ENCODE measurements at places on chromosomes 13 and 19.

- DNase-seq, result no peak
These were observed 7.0 kb downstream of the KLF5 start for GRCh38 chr13:73065665-73066340.

- peak; percentile 39 for DNase-seq
These were observed 530.0 kb downstream of the PCDH9 start for GRCh38 chr13:66700117-66700601.

DNA sequence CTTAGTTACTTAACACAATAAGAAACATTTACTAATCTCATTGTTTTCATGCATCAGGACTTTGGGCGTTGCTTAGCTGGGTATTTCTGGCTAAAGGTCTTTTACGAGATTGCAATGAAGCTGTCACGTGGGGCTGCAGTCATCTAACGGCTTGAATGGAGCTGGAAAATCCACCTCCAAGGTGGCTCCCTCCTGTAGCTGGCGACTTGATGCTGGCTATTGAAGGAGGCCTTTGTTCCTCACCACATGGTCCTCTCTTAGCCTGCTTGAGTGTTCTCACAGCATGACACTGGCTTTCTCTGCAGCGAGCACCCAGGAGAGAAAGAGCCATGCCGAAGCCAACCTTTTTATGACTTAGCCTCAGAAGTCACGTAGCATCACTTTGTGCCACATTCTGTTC lies 92.0 kb downstream of the NHLRC3 start:
- DNase-seq, result no peak

GRCh38 chr13:79973533-79973963 lies 367.4 kb downstream of the SPRY2 start:
- no peak for DNase-seq

DNA sequence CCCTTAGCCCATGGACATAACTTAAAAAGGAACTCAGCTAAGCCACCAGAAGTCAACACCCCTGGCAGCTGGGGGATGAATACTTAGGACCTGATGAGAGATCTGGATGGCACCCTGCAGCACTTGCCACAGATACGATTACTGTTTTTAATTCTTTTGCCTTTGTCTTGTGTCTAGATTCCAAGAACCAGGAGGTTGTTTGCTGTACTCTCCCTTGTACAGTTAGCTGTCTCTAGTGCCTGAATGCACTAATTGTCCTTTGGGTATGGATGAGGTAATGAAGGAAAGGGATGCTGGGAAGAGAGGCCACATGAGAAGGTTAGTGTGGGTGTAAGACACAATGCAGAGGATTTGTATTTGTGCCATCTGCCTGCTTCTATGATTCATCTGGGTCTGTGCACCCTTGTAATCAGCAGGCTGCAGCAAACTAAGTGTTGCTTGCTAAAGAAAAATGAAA lies 385.8 kb downstream of the KCNRG start:
- no peak for DNase-seq

- DNase-seq, result no peak
These were observed 20.9 kb downstream of the ZNF536 start for GRCh38 chr19:30393046-30393445.

GRCh38 chr13:71621174-71622124 lies 245.6 kb downstream of the DACH1 start:
- no peak for DNase-seq

GRCh38 chr19:44905437-44906160 lies at the start of gene APOE:
Gene APOE (plus strand): TSS chr19:44905796. CDS start chr19:44906625, 829 bp downstream.
- DNase-seq, result no peak

- DNase-seq, result no peak
These were observed 9.9 kb upstream of the C5AR2 start for GRCh38 chr19:47322058-47322457.

DNA sequence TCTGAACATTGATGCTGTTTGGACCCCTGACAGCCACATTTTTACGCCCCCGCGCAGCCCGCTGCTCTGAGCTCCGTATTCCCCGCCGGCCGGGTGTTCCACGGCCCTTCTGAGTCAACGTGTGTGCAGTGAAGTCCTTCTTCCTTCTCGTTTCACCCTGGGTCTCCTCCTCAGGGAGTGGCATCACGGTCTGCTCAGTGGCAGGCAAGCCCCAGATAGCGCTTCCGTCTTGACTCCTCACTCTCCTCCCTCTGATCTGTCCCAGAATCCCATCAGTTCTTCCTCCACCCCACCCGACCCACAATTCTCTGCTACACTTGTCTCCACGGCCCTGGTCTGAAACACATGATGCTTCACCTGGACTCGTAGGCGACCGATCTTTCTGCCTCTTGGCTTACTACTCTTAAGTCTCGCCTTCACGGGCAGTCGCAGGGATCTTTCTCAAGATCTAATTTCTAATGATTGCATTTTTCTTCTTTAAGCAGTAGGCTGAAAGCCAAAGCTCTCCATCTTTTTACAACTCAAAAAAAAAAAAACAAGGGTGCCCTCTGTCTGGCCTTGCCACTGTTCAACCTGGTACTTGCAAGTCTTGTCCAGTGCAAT lies 33.9 kb downstream of the CCNE1 start:
- no peak for DNase-seq

GRCh38 chr19:41161903-41162302 lies 31.1 kb upstream of the CYP2S1 start:
- DNase-seq, result no peak

DNA sequence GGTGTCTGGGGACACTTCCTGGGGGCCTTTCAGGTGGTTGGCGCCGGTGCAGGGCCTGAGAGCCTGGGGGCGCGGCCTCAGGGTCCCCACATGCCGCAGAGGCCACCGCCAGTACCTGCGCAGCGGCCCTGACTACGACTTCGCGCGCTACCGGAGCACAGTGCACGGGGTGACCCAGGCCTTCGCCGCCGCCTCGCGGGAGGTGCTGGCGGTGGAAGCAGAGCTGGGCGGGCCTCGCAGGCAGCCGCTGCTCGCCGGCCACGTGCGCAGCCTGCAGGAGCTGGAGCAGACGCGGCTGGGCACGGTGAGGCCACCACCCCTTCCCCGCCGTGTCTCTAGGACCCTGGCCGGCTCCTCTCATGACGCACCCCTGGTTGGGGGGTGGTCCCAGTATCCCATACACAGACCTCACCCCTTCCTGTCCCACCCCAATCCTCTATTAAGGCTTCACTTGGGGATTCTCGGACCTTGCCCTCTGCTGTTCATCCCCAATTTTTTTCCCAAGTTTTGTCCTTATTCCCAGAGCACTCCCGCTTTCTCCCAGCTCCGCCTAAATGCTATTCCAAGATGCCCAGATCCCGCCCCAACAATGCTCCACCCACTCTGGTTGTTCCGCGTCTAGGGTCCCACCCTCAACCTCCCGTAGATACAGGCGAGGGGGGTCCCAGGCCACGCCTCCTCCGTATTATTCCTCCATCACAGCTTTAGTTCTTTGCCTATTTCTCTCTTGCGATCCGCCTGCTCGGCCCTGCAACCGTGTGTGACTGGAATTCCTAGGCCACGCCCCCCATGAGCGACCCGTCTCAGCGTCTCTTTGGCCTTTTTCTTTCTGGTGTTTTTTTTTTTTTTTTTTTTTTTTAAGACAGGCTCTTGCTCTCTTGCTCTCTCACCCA lies 1.0 kb downstream of the REX1BD start:
- no peak for DNase-seq

GRCh38 chr13:30107521-30108136 lies 199.7 kb downstream of the KATNAL1 start:
- no peak for DNase-seq

DNA sequence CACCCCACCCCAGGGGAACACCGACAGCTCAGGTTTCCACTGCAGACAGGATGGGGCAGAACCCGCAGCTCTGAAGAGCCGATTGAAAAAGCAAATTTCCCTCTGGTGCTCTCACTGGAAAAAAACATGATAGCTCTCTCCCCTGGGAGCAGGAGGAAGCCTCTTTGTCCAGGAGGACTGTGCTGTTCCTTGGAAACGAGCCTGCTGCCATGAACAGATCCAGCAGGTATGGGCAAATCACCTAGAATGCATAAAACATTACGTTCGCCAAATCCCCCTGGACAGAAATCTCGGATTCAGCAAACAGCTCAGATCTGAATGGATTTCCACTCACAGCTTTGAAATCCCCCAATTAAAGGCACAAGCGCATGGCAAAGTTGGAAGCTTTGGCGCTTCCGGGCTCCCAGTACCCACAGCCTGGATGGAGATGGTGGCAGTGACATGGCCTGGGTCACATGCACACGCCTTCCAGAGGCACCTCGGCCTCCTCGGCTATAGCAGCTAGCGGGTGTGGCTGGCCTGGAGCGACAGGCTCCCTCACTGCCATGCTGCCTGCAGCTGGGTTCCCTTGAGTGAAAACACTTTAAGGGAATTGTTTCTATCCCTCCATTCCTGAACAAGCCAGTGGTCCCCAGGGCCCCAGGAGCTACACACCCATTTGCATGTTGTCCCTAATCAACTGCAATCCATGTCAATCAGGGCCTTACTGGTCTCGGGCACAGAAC lies 59.1 kb downstream of the CEBPG start:
- DNase-seq, result no peak

DNA sequence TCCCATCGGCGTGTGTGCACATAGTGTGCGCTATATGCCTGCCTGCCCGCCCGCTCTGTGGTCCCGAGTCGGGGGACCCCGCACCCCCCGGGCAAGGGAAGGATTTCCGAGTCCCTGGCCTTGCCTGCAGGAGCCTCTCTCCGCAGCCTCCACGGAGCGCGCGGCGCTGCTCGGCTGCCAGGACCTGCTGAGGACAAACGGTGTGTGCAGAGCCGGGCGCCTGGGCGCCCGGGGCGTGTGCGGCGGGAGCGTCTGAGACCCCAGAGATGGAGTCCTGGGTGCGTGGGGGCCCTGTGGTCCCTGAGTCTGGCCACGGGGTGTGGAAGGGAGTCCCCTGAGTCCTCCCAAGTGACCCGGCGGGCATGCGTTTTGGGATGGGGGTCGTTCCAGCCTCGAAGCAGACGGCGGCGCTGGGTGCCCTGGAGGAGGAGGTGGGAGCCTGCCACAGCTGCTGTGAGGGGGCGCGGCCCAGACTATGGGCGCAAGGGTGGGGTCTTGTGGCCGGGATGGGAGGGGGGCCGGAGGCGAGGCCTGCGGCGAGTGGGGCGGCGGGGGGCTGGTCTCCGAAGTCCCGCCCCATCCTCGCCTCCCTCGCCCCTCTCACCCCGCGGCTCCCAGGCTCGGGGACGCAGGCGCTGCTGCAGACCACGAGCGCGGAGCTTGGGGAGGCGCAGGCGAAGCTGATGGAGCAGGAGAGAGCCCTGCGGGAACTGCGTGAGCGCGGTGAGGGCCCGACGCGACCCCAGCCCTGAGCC lies 25.3 kb downstream of the CLEC4M start:
- DNase-seq, result no peak

- no peak for DNase-seq
These were observed 54.9 kb downstream of the SIAH3 start for GRCh38 chr13:45796426-45797235.

GRCh38 chr19:42176990-42177685 lies 40.3 kb downstream of the DEDD2 start:
- DNase-seq, result no peak

DNA sequence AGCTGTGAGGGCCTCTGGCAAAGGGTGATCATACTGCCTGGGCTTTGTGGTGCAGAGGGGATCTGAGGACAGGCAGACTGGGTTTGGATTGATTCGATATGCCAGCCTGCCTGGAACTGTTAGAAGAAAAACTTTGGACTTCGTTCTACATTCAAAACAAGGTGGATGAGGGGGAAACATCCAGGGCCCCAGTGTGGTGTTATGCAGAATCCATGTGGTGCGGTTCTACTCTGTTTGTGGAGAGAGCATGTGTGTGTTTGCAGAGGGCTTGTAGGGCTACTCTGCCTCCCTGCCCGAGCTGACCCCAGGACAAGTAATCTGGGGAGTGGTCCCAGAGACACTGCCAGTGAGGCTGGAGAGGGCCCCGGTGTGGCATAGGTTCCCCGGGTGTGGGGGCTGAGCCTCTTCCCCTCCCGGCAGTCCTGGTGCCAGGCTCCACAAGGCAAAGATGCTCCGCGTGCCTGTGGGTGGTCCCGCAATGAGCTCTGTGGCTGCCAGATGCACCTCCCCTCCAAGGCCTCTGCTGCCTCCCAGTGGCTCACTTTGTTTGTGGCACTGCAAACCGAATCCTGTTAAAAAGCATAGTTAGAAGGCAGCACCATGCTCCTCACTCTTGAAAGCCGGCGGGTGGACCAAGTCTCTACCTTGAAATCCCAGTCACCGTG lies 22.3 kb upstream of the TFDP1 start:
- peak; percentile 55 for DNase-seq

- DNase-seq, result peak; percentile 17
These were observed 44.7 kb upstream of the LATS2 start for GRCh38 chr13:21106089-21106488.

GRCh38 chr19:29467824-29468401 lies 57.9 kb upstream of the VSTM2B start:
- no peak for DNase-seq

GRCh38 chr19:843836-844545 lies 3.2 kb downstream of the PRTN3 start:
- no peak for DNase-seq

GRCh38 chr13:30116379-30116778 lies 191.0 kb downstream of the KATNAL1 start:
- DNase-seq, result no peak

GRCh38 chr19:30224689-30225606 lies 147.2 kb upstream of the ZNF536 start:
- DNase-seq, result no peak

- no peak for DNase-seq
These were observed 1390.6 kb downstream of the UQCRFS1 start for GRCh38 chr19:27822336-27822735.

Data from retinal pigment epithelial cell (primary cell).